ENCODE measurements at places on chromosomes 3 and 15.

- DNase-seq, result no peak
These were observed 28.8 kb downstream of the ATG7 start for GRCh38 chr3:11300970-11301369.

DNA sequence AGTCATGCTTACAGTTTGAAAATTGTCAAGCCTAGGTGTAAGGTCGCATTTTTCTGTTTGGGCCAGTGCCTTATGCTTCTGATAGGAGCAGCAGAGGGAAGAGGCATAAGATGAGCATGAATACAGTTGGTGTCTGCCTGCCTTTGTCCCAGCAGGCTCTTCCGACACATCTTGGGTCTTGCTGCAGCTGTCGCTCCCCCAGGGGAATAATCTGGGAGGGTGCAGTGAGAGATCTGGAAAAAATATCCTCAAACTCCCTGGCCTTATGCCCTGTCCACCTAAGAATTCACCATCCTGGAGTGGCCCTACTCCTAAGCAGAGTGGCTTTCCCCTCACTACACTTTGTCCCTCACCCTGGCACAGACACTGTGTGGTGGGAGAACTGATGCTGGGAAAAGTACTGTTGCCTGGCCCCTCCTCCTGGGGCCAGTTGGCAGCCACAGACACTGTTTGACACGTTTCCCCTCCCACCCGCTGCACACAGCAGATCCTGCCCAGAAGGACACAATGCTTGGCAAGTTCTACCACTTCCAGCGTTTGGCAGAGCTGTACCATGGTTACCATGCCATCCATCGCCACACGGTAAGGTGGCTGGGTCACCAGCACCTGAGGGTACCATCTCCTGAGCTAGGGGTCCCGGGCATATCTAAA lies 21.1 kb upstream of the RHO start:
- no peak for DNase-seq

DNA sequence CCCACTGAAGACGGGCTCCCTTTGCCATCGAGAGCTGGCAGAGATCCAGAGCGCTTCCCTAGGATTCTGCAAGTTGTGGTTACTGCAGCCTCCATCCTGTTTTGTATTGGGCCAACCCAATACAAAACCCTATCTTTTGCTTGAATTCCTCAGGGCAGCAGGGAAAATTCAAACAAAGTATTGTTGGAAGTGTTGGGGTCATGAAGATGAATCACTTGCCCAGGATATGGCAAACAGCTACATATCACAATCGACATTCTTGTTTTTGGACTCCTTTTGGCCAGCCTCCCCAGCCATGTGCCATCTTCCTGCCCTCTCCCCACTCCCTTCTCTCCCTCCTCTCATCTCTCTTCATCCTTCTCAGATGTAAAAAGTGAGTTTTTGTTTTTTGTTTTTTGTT lies 100.0 kb upstream of the TRIM42 start:
- no peak for DNase-seq

DNA sequence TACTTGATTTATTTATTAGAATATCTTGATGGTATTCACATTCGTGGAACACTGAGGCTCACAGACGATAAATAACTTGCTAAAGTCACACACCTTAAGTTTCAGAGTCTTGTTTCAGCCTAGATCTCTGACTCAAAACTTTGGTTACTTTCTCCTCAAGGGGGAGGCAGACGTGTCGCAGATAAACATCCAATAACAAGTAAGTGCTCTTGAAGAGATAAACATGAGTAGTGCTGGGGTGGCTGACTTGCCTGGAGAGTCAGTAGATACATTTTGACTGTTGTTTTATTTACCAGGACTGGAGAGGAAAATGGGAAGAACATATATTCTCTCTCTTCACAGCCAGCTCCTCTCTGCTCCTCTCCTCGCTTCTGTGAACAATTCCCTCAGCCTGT lies 31.3 kb downstream of the FBXO45 start:
- DNase-seq, result no peak

- DNase-seq, result no peak
These were observed 220.5 kb downstream of the TP63 start for GRCh38 chr3:189851682-189852081.

- DNase-seq, result no peak
These were observed 10.0 kb downstream of the ITPKA start for GRCh38 chr15:41503669-41504010.

DNA sequence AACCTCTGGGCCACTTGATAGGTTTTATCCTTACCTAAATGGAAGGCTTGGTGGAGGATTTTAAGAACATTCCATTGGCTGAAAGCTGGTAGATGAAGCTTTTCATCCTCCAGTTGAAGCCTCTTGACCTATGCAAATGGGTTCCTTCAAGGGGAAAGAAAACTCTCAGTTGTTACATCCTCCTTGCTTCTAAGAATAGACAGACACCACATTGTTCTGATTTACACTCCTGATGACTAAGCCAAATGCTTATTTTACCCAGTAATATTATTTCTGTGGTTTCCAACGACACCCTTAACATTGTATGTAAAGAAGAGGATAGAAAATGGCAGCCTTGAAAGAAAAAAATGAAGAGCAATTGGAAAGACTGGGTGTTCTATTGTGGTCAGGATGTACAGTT lies 480.5 kb downstream of the OTOL1 start:
- DNase-seq, result no peak

- DNase-seq, result no peak
These were observed 13.1 kb upstream of the RAB8B start for GRCh38 chr15:63176302-63176701.

DNA sequence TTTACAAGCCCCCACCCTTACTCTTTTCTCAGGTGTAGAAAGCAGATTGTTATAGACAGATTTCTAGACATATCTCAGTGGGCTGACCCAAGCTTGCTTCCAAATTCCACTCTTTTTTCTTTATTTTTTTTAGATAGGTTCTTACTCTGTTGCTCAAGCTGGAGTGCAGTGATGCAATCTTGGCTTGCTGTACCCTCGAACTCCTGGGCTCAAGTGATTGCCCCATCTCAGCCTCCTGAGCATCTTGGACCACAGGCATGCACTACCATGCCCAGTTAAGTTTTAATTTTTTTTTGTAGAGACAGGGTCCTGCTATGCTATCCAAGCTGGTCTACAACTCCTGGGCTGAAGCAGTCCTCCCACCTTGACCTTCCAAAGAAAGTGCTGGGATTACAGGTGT lies 53.5 kb upstream of the ADAMTS9 start:
- DNase-seq, result no peak

- no peak for DNase-seq
These were observed 192.3 kb upstream of the C2CD4B start for GRCh38 chr15:62357431-62357830.

- no peak for DNase-seq
These were observed 74.2 kb upstream of the RASGRP1 start for GRCh38 chr15:38638811-38639210.

Measured in stimulated activated CD4-positive, alpha-beta T cell treated with anti-CD3 and anti-CD28 coated beads, Interleukin-2, amount 100 ng/mL, for 48 hours (primary cell).